ENCODE measurements at places on chromosomes 2 and 18.

- DNase-seq: no peak
Observed at GRCh38 chr2:175837046-175837445, 165.0 kb downstream of the LNPK start.

DNA sequence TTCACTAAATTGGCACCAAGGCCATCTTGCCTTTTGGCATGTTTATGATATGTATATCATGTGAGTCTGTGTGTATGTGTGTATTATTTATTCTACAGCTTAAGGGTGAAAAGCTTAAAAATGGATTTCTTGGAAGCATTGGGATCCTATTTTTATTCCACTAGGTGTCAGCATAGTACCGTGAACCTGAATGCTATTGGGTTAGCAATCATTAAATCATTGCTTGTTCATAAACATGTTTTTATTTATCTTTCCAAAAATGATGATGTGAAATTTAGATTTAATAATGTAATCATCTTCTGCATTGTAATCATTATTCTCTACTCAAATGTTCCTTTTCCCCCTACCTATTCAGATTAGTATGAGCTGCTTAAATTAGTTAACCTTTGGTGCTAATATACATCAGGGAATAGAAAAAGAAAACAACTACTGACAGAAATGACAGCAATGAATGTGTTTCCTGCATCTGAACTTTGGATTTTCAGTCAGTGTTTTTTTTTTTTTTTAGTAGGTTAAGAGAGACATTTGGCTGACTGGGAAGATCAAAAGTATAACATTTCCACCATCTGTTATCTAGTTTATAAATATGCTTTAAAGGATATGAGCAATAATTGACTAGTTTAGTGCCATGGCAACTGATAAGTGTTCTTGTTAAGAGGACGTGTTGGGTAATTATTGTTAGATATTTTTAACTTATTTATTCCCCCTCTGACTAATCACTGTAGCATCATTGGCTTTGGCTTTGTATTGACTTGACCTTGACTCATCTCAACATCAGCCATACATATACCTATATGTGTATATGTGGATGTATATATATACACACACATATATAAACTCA, 14.1 kb upstream of the ZSWIM2 start:
- DNase-seq: no peak

DNA sequence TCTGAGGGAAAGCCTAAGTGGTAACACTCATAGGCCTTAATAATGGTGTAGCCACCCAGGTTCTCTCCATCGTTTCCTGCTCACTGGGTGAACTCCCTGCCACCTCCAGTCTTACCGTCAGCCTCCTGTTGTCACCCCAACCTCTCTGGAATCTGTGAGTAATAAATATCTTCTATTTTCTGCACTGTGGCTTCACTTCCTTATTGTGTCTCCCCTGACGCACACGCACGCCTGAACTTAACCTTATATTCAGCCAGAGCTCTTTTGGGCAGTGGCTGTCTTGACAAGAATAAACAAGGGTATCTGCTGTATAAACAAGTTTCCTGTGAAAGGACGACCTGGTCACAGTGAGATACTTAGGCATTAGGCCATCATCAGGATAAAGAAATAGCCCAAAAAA, 467.2 kb downstream of the SPAG16 start:
- DNase-seq: no peak

DNA sequence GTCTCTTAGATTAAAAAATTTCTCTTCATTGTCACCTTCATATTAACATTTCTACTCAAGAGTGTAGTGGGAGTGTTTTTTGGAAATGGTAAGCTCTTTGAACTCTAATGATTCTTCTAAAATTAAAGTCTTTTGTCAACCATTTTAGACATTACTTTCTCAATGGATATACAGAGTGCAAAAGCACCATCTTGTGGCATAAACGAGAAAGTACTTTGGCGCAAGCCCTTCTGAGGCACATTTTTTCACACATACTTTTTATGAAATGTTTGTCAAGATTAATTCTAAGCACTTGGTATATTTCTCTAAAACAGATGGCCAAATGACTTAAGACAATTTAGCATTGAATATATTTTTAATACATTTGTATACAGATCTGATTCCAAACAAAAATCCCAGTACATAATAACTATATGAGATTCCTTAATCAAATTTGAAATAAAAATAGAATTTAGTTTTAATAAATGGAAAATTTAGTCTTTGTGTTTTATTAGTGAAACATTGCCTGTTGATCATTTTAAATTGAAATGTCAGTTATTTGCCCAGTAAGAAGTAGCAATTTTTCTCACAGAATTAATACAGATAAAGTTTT, 63.3 kb upstream of the GALNT5 start:
- DNase-seq: no peak

DNA sequence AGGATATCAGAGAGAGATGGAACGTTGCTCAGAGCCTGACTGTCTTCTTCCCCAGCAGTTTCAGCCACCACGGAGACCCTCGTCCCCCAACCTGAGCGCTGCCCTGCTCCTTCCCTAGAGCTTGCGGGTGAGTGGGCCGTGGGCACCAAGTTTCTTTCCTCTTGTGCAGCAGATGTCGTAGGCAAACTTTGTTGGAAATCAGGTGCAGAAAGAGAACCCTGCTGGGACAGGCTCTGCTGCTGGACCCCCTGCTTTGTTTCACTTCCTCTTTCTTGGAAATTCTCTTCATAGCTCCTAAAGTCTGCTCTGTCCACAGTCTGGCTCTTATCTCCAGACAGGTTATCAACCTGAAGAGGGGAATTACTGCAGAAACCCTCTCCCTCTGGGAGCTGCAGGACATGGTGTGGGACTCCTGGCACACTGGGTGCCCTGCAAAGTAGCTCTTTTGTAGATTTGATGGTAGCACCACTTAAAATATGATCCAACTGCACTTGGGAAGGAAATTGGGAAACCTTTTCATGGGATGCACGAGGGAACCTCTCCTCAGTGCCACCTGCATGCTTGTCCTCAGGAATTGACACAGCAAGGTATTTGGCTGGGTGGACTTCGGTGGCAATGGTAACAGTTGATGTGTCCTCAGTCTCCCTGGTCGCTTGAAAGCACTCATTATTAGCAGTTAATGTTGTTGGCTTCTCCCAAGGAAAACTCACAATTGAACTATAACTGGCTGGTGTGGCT, 92.2 kb downstream of the ALPK2 start:
- DNase-seq: no peak

DNA sequence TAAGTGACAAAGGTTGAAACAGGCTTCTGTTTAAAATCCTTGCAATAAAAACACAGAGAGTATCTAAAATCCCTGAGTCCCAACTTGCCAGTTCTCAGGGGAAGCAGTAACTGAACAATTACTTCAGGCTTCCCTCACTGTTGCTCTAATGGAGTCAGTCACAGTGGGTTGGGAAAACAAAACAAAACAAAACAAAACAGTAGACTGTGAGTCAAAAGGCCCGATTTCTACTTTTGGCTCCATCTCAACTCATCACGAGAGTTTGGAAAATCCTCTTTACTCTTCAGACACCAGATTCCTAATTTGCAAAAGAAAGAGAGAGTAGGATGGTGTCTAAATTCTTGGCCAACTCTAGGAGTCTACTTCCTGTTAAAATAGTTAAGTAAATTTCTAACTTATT, 1.1 kb downstream of the FSHR start:
- DNase-seq: no peak

GRCh38 chr2:26086155-26086637, 52.3 kb downstream of the RAB10 start:
- no peak for DNase-seq

DNA sequence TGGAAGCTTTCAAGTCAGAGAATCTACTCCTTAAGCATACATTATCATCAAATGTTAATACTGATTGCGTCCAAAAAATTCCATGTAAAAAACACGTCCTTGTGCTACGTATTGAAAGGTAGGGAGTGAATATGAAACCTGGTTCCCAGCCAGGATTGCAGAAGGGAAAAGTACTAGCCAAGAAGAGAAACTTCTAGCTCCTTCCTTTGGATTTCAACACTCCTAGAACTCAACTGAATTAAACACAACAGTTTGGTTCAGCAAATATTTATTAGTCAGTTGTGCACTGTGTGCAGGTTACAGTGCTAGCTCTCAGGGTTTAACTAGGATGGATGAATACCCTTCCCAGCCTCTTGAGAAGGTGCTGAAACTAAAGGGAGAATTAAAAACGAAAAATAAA, 33.9 kb upstream of the FHL2 start:
- no peak for DNase-seq

- no peak for DNase-seq
Observed at GRCh38 chr2:188833331-188833730, 140.8 kb upstream of the COL3A1 start.

GRCh38 chr2:77391119-77391518, 131.1 kb downstream of the LRRTM4 start:
- DNase-seq: no peak

- DNase-seq: no peak
Observed at GRCh38 chr2:15145919-15146318, 415.2 kb downstream of the NBAS start.

DNA sequence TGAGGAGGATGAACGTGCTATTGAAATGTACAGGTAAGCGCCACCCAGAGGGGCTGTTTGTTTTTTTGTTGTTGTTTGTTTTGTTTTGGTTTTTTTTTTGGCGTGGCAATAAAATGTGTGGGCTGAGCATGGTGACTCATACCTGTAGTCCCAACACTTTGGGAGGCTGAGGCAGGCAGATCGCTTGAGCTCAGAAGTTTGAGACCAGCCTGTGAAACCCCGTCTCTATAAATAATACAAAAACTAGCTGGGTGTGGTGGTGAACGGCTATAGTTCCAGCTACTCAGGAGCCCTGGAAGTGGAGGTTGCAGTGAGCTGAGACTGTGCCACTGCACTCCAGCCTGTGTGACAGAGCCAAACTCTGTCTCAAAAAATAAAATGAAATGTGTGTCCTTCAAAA, 6.2 kb downstream of the PDCL3 start:
- DNase-seq: no peak
